Activated T-helper 2 cell treated with anti-CD3 and anti-CD28 coated beads, Interferon-gamma antibody, Interleukin-2, Interleukin-4, amounts not matched to agents 10 μg/mL and 5 μg/mL and 100 μg/mL, durations not matched to agents 14 hours and 24 hours and 36 hours (primary cell): ENCODE measurements at places on chromosomes 7 and 10.

DNA sequence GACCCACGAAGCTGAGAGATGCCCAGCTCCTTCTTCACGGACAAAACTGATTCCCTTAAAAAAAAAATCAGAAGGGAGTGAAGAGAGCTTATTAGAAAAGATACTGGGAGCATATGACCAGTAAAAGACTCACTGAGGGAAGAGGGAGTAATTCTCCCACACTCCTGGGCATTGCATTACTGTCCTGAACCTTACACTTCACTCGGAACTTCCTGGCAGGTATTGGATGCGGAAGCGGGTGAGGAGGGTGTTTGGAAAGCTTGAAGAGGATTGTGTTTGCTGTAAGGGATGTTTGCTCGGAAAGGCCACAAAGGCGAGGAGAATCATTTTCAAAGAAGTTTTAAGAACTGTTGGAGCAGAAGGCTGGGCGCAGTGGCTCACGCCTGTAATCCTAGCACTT is 375 bp downstream of the HKDC1 start:
- no peak for DNase-seq

DNA sequence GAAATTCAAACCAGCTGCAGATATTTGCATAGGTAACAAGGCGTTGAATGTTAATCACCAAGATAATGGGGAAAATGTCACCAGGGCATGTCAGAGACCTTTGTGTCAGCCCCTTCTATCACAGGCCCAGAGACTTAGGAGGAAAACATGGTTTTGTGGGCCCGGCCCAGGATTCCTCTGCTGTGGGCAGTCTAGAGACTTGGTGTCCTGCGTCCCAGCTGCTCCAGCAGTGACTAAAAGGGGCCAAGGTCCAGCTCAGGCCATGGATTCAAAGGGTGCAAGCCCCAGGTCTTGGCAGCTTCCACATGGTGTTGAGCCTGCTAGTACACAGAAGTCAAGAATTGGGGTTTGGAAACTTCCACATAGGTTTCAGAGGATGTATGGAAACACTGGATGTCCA is 147.5 kb upstream of the ZWINT start:
- no peak for DNase-seq

GRCh38 chr7:20326342-20326741 is 4.4 kb upstream of the ITGB8 start:
- no peak for DNase-seq

DNA sequence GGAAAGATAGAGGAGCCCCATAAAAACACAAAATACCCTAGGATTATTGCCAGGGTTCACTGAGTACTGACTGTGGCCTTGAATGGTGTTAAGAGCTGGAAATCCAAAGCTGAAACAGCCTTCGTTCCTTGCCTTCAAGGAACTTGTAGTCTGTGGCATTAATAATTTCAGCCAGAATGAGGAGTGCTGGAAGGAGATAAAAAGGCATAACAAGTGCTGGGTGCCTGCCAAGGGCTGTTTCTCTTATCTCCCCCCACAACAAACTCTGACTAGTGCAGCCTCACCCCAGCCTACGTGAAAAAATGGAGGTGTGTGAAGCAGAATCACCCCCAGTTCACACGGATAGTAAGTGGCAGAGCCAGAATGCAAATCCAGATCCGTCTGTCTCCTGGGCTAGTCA is 199.1 kb upstream of the LYZL2 start:
- DNase-seq: no peak

GRCh38 chr7:110541962-110542361 is 549.0 kb upstream of the LRRN3 start:
- no peak for DNase-seq

DNA sequence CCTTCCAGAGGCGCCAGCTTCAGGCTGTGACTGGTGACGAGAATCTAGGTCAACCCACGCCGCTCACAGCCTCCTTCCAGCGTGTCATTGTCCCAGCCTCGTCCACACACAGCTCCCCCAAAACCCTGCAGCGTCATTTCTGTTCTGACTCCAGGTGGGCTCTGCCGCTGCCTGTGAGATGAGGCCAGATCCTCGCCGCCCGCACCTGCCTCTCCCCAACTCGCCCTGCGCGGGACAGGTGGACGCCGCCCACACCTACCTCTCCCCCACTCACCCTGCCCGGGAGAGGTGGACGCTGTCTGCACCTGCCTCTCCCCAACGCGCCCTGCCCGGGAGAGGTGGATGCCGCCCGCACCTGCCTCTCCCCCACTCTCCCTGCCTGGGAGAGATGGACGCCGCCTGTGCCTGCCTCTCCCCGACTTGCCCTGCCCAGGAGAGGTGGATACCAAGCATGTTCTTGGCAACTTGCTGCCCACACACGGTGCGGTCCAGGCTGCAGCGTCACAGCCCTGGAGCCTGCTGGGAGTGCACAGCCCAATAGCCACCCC is 32.0 kb upstream of the CFAP46 start:
- no peak for DNase-seq

- DNase-seq: no peak
Observed at GRCh38 chr7:47648275-47648925, 66.5 kb upstream of the TNS3 start.

DNA sequence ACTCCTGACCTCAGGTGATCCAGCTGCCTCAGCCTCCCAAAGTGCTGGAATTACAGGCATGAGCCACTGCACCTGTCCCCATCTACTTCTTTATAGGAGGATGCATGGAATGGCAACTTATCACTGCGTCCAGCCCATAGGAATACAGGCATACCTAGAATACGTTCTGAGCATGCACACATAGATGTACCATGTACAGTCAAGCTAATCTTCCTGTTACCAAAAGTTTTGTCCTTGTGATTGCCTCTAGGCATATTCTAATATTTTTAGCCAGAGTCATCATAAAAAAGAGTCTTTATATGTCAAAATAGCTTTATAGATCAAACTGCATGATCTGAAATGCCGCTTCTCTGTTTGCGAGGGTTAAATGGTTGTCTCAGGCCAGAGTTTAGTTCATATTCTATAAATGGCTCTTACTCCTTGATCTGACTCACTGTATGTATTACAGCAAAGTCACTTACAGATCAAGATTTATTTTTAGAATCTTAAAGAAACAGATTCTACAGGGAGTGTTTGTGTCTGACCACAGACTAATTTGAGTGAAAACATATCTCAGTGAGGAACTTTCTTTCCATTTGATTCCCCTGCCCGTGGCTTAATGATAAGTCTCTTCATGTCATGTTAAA is 210.9 kb downstream of the CREB5 start:
- no peak for DNase-seq

DNA sequence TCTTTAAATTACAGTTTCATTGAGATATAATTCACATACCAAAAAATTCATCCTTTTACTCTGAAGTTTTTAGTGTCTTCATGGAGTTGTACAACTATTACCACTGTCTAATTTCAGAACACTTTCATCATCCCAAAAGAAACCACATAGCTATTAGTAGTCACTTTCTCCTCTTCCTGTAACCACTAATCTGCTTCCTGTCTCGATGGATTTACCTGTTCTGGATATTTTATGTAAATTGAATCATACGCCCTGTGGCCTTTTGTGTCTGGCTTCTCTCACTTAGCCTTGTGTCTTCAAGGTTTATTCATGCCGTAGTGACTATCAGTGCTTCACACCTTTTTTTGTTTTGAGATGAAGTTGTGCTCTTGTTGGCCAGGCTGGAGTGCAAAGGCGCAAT is 135.5 kb downstream of the DOCK1 start:
- no peak for DNase-seq

GRCh38 chr7:95794917-95795515 is 22.7 kb downstream of the DYNC1I1 start:
- no peak for DNase-seq

- no peak for DNase-seq
Observed at GRCh38 chr10:17731331-17732020, 20.5 kb upstream of the TMEM236 start.

GRCh38 chr10:132583456-132583855 is 45.9 kb downstream of the INPP5A start:
- no peak for DNase-seq

- DNase-seq: no peak
Observed at GRCh38 chr7:94344826-94345225, 49.9 kb upstream of the COL1A2 start.

DNA sequence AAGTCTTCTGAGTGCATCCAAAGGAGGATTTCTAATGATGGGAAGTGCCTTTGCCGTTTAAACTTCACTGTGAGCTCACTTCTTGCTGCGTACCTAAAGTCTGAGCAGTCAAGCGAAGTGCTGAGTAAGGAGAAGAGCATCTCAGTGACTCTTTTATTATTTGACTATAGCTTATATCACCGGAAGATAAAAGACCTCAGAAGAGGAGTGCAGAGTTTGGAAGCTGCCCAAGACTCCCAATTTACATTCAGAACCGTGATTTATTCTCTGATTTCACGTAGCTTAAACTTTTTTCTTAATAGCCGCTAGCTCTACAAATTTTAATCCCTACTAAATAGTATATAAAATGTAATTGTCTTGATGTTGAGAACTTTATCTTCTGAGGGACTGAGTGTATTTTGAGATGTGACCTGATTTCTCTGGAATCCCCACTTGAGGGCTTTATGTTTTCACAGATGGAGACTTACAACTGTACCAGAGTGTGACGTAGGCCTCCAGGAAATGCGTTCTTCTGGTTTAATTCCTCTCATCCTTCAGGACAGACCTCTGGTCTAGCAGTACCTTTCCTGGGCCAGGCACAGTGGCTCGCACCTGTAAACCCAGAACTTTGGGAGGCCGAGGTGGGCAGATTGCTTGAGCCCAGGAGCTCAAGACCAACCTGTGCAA is 51.1 kb downstream of the CAMK1D start:
- no peak for DNase-seq

GRCh38 chr10:35453855-35454532 is 117.7 kb downstream of the CCNY start:
- no peak for DNase-seq

DNA sequence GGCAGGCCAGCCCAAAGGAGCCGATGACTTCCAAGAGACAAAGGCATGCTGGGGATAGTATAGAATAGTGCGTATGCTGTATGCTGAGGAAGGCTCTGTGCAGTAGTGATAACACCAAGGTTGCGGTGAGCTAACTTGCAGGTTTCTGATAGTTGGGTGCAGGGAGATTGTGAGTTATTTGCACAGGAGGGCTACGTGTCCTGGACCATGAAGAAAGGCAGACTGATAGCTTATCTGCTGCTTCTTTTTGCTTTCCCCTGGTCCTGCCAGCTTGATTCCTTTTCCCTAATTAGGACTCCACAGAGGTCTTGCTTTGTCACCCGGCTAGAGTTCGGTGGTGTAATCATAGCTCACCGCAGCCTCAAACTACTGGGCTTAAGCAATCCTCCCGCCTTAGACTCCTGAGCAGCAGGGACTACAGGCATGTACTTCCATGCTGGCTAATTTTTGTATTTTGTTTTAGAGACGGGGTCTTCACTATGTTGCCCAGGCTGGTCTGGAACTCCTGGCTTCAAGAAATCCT is 43.9 kb upstream of the ARHGAP12 start:
- DNase-seq: no peak

- no peak for DNase-seq
Observed at GRCh38 chr10:6621536-6621935, 41.5 kb upstream of the PRKCQ start.

- no peak for DNase-seq
Observed at GRCh38 chr10:74760086-74760979, 66.1 kb upstream of the KAT6B start.

GRCh38 chr7:35831208-35831607 is 30.4 kb downstream of the SEPTIN7 start:
- DNase-seq: no peak

GRCh38 chr7:131233193-131233592 is 94.5 kb upstream of the MKLN1 start:
- no peak for DNase-seq

GRCh38 chr10:29304264-29304994 is 15.6 kb downstream of the LYZL1 start:
- no peak for DNase-seq

- no peak for DNase-seq
Observed at GRCh38 chr7:105877736-105878135, 1.3 kb upstream of the ATXN7L1 start.

DNA sequence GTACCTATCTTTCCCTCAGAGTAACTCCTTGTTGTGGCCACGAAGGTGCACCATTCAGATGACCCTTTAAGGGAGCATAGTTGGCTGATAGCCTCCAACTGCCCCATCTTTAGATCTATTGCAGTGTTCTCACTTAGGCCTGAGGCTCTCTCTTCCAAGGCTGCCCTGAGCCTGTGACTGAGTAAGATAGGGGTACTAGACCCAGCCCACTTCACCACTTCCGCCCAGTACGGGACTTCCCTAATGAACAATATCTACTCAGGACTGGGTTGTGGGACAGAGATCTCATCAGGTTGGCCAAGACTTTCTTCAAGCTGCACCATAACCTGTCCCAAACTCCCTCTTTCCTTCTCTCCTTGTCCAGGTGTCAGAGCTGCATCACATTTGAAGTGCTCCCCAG is 5.7 kb upstream of the GNAI1 start:
- no peak for DNase-seq

DNA sequence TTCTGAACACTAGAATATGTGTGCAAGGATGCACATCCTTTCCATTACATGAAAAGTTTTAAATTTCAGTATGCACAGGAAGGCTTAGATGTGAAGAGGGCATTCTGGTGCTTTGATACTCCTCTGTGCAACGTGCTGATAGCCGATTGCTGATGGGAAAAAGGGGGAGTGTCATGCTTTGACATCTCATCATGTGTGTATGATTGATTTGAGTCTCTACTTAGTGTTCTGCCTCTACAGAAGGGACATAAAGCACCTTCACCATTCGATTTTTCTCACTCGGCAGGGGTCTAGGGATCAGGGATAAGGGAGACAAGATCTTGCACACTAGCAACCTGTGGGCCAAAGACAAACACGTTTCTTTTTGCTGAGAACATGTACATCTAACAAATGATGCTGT is 114.7 kb upstream of the RSU1 start:
- no peak for DNase-seq
